ENCODE measurements at places on chromosomes 16 and 17.

DNA sequence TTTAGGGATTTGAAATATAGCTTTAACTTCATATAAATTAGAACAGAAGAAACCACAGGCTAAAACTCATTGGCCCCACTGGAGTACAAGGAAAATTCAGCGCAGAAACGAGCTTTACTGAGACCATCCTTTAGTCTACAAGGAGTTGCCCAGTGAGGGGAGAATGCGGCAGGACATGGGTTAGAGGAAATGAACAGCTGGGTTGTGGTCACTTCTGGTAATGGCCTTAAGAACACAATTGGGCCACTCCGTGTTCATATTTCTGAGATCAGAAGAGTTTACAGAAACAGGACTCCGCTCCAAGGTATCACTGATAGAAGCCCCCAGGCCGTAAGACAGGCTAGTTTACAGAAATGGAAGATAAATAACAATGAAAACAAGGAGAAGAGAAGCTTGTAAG lies 188.3 kb downstream of the ZFHX3 start:
- DNase-seq, result no peak

DNA sequence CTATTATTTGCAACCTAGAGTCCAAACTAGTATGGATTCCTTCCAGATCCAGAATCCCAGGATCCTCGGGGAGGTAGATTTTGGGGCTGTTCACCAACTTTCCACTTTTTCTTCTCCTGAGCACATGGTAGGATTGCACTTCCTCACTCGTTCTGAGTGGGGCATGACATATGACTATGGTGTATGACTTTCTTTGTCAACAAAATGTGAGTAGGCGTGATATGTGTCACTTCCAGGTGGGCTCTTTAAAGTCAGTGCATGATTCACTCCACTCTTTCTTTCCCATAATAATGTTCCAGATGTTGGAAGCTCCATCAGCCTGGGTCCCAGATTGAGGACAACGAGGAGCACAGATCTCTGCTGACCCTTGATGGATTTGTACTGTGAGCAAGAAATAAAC lies 21.5 kb downstream of the IRX5 start:
- DNase-seq, result no peak

DNA sequence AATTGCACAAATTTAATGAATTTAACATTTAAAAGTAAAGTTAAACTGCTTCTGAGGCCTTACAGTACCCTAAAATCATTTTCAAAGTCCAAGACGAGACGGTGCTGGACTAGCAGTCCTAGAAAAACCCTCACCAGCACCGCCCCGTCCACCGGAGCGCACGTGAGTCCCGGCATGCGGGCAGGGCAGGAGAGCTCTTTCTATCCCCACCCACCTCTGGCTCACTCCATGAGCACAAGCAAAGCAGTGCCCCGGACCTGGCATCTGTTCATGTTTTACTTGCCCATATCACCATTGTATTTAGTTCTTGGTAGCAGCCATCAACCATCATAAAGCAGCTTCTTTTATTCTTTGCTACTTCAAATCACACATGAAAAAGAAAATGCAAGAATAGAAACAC lies 41.7 kb downstream of the ANKRD11 start:
- DNase-seq, result no peak

DNA sequence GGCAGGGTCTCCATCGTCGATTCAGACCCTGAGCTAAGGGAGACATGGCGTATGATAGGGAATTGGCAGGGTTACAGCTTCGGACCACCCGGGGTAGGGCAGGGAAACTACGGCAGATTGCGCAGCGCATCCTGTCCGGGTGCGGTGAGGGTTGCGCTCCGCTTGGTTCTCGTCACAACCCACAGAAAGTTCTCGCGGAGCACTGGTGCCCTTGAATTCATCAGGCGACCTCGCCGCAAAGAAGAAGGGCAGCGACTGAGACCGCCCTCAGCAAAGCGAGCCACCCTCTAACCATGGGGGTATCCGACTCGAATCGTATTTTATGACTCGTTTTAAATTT lies 1.2 kb downstream of the HS3ST3B1 start:
- no peak for DNase-seq

DNA sequence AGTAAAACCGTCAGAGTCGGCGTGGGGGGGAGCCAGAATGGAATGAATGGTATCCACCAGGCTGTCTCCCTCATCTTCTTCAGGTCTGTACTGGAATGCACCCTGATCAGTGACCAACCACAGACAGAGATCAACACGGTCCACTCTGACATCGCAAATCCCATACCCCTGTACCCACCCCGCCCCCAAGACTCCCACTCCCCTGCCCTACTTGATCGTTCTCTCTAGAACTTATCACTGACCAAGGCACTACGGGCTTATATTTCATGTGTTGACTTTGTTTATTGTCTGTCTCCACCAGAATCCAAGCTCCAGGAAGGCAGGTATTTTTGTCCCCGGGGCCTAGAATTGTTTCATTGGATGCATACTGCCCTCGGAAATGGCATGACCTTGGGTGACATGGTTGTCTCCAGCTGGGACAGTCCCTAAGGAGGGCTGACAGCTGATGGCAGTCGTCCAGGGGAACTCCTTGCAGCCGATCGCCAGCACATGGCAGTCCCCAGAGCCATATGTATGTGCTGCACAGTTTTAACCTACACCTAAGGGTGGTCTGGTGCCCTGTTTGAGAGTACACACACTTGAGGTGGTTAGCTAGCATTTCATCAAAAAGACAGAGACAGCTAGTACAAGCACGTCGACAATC lies 526 bp upstream of the MFSD6L start:
- DNase-seq, result no peak

DNA sequence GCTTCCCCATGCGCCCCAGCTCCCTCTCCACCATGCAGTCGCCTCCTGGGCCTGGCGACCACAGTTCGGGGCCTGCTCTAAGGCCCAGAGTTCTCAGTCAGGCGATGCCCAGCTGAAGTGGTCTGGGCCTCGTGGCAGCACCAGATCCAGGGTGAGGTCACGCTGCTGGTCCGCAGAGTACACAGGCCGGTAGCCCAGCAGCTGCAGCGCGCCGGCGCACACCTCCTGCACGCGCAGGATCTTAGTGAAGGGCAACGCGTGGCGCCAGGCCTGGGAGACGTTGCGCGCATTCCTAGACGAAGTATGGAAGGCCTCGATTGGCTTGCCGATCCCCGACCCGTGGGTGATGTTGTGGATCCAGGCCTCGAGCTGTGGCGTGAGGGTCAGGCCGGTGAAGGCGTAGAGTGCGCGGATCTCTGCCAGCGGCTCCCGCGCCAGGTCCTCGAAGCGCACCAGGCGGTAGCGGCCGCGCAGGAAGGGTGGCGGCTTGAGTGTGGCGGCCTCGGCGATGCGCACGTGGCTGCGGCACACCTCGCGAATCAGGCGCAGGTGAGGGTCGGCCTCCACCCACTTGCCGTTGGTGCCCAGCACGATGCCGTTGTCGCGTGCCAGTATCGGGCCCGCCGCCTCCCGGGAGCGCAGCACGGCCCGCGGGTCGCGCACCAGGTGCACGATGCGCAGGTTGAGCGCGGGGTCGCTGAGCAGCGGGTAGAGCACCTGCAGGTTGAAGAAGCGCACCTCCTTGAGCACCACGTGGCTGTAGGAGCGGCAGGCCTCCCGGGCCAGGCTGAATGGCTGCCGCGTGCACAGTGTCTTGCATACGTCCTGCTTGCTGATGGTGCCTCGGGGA lies 6.6 kb downstream of the CHST5 start:
- DNase-seq, result no peak

Data from tibial artery (tissue), 4 donors.